ENCODE measurements at places on chromosomes 3 and 15. TPM values are rescaled to one million over a fixed set of nuclear protein-coding genes. Genes with fewer than 3 reads are reported as not detected.

- DNase-seq = peak; percentile 80
Measured at GRCh38 chr15:80059786-80060355, 395 bp downstream of the ZFAND6 start.

- no peak for DNase-seq
Measured at GRCh38 chr3:74527566-74527965, 86.9 kb downstream of the CNTN3 start.

Gene LCTL
- total RNA-seq = not detected

DNA sequence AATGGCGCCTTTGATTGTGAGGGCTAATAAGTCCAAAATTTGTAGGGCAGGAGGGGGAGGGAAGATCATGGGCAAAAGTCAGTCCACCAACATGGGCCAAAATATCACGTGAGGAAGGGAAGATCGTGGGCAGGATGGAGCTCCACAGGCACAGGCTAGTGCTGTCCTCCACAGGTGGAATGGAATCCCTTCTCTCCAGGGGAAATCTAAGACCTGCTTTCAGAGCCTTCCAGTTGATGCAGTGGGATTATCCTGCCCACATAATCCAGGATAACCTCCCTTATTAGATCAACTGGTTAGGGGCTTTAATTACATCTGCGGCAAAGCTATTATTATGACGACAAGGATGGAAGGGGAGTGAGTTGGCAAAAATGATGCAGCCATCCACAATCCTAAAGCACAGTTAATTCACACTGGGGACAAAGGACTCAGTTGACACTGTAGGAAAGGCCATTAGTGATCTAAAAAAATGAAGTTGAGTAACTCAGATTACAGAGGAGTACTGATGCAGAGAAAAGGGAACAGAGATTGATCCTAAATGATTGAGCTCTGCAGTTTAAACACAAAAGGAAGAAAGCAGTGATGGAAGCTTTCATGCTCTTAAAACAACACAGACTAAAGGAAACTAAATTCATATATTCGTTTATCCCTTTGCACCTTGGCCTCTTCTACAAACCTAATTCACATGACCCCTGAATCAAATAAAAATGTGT, 159.8 kb downstream of the AKAP13 start:
- DNase-seq = no peak

Gene FRG2C
- total RNA-seq = not detected

Gene CCDC191
- total RNA-seq = 1.2 TPM

- peak; percentile 56 for DNase-seq
Measured at GRCh38 chr15:101501703-101502373, 12.3 kb upstream of the PCSK6 start.

All from heart left ventricle (tissue), 16 donors.